ENCODE measurements at places on chromosomes 7 and 10.

GRCh38 chr7:95095259-95095965, 188.0 kb downstream of the PPP1R9A start:
- no peak for DNase-seq

DNA sequence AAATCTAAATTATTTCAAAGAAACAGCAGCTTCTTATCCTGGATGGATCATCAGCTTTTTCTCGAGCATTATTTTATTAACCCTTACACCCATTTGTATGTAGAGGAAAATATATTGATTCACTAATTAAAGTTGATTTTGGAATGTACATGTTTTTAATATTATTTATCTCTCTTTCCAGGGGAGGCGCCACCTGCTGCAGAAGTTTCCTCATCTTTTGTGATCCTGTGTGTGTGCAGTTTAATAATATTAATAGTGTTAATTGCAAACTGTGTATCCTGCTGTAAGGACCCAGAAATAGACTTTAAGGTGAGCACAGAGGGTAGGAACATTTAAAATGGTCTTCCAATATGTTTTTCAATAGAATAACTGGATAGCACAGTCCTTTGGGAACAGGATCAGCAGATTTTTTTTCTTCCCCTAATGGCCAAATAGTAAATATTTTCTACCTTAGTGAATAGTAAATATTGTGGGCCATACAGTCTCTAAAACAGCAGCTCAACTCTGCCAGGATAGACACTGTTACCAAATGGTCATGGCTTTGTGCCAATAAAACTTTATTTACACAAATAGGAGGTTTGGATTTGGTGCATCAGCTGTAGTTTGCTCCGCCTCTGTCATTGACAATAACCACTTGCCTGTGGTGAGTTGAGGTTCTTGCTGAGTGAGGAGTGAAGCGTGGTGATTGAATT, 30.6 kb downstream of the LMTK2 start:
- no peak for DNase-seq

GRCh38 chr10:34045571-34046190, 711.2 kb upstream of the NRP1 start:
- peak; percentile 17 for DNase-seq

DNA sequence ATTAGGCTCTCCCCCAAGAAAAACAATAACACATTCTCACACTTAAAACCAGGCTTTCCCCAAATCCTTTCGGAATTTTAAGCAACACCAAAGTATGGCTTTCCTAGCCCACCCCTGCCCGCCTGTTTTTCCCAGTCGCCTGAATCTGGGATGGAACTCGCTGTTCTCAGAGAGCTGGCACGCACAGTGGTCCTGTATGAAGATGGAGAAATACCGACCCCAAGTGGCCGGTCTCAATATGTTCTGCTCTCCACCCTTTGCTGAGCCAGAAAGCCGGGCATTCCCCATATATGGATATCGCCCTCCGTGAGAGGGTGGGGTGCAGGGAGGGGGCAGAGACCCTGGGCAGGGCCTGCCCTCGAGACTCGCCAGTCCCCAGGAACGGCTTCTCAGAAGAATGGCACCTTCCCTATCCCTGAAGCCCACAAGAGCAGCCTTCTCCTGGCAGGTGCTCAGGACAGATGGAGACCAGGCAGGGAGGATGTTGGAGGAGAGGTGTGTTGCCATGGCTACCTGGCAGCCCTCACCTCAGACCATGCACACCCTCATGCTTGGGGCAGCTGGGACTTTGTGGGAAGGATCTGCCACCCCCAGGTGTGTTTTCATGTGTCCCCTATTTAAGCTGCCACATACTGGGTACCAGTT, 3.4 kb downstream of the TACR2 start:
- DNase-seq = peak; percentile 81

- DNase-seq = peak; percentile 39
Measured at GRCh38 chr7:1889556-1890181, 219.6 kb downstream of the ELFN1 start.

GRCh38 chr10:84531396-84531795, 203.0 kb downstream of the CCSER2 start:
- no peak for DNase-seq

GRCh38 chr7:100483722-100484672, at the start of gene NYAP1:
Gene NYAP1 (plus strand): TSS chr7:100483927. CDS start chr7:100485312, 1,385 bp downstream.
- DNase-seq = peak; percentile 60

- DNase-seq = no peak
Measured at GRCh38 chr10:103803941-103804340, 51.4 kb downstream of the SH3PXD2A start.

- no peak for DNase-seq
Measured at GRCh38 chr7:105703207-105703930, 122.1 kb upstream of the EFCAB10 start.

DNA sequence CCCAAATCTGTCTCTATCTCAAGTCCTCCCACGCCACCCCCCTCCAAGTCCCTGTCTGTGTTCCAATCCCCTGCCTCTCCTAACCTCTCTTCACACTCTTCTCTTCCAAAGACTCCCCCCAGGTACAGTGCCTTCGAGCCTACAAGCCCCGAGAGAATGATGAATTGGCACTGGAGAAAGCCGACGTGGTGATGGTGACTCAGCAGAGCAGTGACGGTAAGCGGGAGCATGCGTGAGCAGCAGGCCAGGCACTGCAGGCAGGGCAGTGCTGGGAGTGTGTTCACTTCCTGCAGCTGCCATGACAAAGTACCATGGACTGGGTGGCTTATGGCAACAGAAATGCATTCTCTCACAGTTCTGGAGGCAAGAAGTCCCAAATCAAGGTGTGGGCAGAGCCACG, 23.4 kb downstream of the ARHGEF5 start:
- no peak for DNase-seq

- DNase-seq = peak; percentile 15
Measured at GRCh38 chr10:68047554-68048327, 27.3 kb downstream of the HERC4 start.

DNA sequence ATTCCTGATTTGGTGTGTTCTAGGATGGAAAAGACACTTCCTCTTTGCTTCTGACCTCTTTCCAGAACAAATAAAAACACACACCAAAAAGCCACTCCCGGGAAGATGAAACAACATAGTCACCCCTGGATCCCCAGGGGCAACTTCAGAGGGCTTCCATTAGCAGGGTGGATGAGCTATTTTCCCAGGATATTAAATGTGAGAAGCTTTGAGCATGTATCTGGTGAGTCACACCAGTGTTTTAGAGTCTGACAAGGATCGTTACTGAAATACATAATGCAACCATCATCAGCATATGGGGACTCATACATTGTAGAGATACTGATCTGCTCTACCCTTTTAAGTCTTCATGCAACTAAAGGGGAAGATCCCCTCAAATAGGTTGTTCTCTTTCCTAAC, 115.5 kb upstream of the ZNF438 start:
- DNase-seq = peak; percentile 79

- DNase-seq = peak; percentile 85
Measured at GRCh38 chr7:2632733-2633537, 1.1 kb downstream of the TTYH3 start.

DNA sequence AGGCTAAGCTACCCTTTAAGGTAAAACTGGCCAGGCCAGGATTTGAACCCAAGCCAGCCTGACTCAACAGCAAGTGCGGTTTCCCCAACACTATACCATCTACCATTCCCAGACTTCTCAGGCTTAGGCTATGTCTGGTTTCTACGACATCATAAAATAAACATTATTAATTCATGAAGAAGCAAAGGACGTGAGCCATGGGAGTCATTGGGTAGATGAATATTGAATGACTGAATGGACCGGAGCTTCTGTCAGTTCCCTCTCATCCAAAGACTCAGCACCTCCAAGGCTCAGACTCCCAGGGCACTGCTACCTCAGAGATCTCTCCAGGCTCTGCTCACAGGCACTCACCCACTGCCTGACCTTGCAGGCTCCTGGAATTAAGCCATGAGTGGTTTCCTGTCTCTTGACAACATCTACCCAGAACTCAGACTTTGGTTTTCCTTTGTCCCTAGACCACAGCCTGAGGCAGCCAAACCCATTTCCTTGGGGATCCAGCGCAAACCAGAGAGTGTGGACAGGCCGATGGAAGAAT, 64.6 kb upstream of the STEAP1B start:
- peak; percentile 86 for DNase-seq

DNA sequence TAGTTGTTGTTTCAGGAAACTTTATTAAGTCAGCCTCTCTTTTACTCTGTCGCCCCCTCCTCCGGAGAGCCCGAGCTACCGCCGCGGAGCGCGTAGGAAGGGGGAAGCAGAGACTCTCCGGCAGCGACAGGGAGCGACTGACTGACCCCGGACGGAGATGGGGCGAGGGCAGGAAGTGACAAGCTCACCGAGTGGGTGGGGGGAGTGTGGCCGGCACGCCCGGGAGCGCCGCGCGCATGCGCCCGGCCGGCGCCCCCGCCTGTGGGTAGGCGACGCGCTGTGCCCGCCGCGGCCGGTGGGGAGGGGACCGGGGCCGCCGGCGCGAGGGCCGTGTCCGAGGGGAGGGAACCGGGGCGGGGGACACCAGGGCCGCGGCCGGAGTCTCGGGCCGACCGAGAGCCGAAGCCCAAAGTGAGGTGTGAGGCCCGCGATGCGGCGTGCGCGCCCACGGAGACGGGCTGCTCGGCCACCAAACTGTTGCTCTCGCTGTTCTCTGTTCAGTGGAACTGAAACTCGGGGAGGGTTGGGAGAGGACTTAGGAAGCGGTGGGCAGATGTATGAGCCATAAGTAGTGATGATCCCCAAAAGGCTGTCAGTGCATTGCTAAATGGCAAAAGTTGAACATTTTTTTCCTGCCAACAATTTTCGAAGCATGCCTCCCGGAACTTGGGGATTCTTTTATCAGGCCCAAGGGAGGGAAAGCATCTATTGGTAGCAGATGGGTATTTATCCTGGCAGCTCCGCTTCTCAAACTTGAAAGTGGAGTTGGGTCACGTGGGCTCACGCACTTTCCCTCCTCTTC, at the start of gene ZNF800:
Gene ZNF800, minus strand, starts transcription at position 143 of the 802 bp plus-strand sequence. CDS start 1,151 bp downstream, outside the sequence.
- peak; percentile 86 for DNase-seq

DNA sequence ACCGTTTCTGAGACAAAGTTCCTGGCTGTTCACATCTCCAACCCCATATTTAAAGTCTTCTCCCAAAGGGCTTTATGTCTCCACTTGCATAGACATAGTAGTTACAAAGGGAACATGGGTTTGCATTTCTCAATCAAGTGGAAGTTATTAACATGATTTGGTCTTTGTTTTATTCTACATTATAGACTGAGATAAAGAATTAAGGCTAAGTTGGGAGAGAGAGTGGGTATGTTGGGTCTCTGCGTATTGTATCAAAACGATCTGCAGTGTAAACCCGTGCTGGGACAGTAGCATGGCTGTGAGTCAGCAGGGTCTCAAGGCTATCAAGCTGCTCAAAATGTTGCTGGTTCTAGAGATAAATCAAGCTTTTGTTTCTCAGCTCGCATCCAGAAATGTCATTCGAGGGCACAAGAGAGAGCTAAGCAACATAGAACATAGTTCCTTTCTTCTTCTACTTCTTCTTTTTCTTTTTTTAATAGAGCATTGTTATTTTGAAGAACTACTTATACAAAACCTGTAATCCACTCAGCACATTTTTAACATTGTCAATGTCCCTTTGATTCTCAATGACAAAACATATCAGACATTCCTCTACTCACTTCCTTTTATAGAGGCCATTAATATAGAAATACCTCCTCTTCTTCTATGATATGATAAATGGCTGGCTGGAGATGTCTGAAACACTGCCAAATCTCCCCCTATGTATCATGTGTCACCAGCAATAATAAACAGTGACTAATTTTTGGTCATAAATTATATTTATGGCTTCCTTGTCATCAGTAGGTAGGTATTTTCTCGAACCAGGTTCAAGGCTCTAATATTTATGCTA, 34.5 kb upstream of the RHOBTB1 start:
- DNase-seq = no peak

GRCh38 chr7:122803323-122803722, 82.9 kb downstream of the CADPS2 start:
- no peak for DNase-seq

DNA sequence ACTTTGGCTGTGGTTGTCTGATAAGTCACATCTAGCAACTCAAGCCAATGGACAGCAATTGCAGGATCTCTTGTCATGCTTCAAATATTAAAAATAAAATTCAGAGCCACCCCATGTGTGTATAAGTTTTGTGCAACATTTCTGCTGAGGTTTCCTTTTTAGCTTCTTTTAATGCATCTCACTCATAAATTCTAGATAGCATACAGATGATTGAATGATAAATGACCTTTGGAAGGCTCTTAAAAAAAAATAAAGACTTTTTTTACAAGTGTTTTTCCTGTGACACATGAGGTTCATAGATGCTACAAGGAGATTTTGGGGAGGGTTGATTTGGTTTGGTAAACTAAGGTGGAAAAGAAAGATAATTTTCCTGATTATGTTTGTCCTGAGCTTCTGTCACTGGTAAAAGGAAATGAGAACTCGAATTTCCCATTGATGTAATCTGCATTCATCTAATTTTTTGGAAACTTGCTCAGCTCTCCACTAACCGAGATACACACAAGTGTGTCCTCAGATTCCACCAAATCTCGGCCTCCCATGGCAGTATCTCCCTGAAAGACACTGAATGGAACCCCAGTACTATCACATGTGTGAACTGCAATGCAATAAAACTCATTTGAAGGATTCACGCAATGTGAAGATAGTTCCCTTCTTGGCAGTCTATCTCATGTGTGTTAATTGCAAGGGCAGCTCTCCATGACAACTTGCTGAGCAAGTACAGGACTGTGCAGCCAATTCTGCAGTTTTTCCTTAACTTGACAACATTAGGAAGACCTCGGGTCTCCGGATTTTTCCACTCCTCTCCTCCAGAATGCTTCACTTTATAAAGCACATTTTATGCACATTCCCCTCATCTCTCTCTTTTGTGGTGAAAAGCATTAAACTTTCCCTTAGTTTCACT, 185.4 kb upstream of the PFKP start:
- DNase-seq = no peak

DNA sequence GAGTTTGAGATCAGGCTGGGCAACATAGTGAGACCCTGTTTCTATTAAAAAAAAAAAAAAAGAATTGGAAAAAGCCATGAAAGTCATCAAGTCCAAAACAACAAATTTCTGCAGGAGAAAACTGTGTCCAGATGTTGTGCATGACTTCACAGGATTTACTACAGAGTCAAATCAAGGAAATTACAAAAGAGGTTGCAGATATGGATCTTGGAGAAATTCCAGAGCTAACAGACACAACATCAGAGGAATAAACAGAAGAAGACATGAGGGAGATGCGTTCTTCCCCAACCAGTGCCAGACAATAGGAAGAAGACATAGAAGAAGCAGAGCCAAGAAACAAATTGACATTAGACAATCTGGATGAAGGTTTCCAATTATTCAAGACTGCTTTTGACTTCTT, 24.3 kb upstream of the KCNIP2 start:
- DNase-seq = no peak

- DNase-seq = no peak
Measured at GRCh38 chr10:122323189-122323588, 51.3 kb upstream of the PLEKHA1 start.

- no peak for DNase-seq
Measured at GRCh38 chr7:44172803-44173424, 16.3 kb downstream of the GCK start.

- peak; percentile 42 for DNase-seq
Measured at GRCh38 chr7:514651-515598, 4.7 kb downstream of the PDGFA start.

GRCh38 chr10:124713679-124714255, 30.4 kb downstream of the FAM53B start:
- DNase-seq = no peak

- no peak for DNase-seq
Measured at GRCh38 chr10:118827053-118827452, 72.3 kb upstream of the CACUL1 start.
